Glutamatergic neuron (in vitro differentiated cells): ENCODE measurements at places on chromosomes 5 and 9. TPM values are rescaled to one million over a fixed set of nuclear protein-coding genes. Genes with fewer than 3 reads are reported as not detected.

Gene C9orf153
- 0.27 TPM for total RNA-seq

Gene BTNL8
- not detected for total RNA-seq

Gene TRAF1
- 1.6 TPM for total RNA-seq

Gene LNPEP
- total RNA-seq, result 9.3 TPM

Gene PSD2
- 2.3 TPM for total RNA-seq

Gene FAF2
- total RNA-seq, result 52.9 TPM

Gene IFNK
- not detected for total RNA-seq

Gene ANXA1
- not detected for total RNA-seq

Gene RABL6
- total RNA-seq, result 149 TPM

Gene SPINK6
- not detected for total RNA-seq

Gene ARRDC1
- 22.5 TPM for total RNA-seq

Gene NTRK2
- 2.1 TPM for total RNA-seq

Gene SPINK13
- not detected for total RNA-seq

Gene PARP8
- total RNA-seq, result 11.3 TPM

Gene HTR1A
- 1.2 TPM for total RNA-seq

Gene IRX1
- total RNA-seq, result 69.3 TPM

Gene STXBP1
- 402 TPM for total RNA-seq

Gene ANKRD31
- 0.42 TPM for total RNA-seq

Gene SPDL1
- 19.0 TPM for total RNA-seq

Gene LCN1
- not detected for total RNA-seq

Gene NDST1
- 160 TPM for total RNA-seq

Gene AGTPBP1
- total RNA-seq, result 117 TPM

Gene IFNA21
- total RNA-seq, result not detected

Gene SHOC1
- total RNA-seq, result not detected

Gene MEIKIN
- not detected for total RNA-seq

Gene CCL28
- total RNA-seq, result 1.1 TPM

Gene ORM2
- not detected for total RNA-seq

Gene EPB41L4A
- 125 TPM for total RNA-seq

Gene SPINK1
- total RNA-seq, result not detected

Gene ARHGEF37
- 1.0 TPM for total RNA-seq

Gene OR1Q1
- not detected for total RNA-seq

Gene ROPN1L
- not detected for total RNA-seq

Gene SLC44A1
- total RNA-seq, result 9.6 TPM

Gene LCN2
- total RNA-seq, result not detected

Gene CTSV
- total RNA-seq, result 1.3 TPM

Gene SUSD3
- not detected for total RNA-seq

Gene TAF11L5
- total RNA-seq, result 0.83 TPM

Gene STKLD1
- 2.6 TPM for total RNA-seq

Gene OTULINL
- 14.4 TPM for total RNA-seq

Gene GCNT4
- 5.2 TPM for total RNA-seq

Gene CCL27
- total RNA-seq, result 1.7 TPM

Gene ZNF474
- total RNA-seq, result 0.64 TPM

Gene CCDC183
- total RNA-seq, result 20.0 TPM

Gene SMIM15
- total RNA-seq, result 39.7 TPM

Gene DMRT3
- 1.7 TPM for total RNA-seq

Gene PTGES
- 1.0 TPM for total RNA-seq

Gene SOHLH1
- total RNA-seq, result not detected

Gene GRM6
- total RNA-seq, result not detected

Gene CD72
- total RNA-seq, result 4.9 TPM

Gene SCGB3A2
- 1.2 TPM for total RNA-seq

Gene APBA1
- 13.0 TPM for total RNA-seq

Gene HACD4
- total RNA-seq, result 0.10 TPM

Gene ACTBL2
- not detected for total RNA-seq

Gene FAM153A
- not detected for total RNA-seq

Gene SDHA
- total RNA-seq, result 81.3 TPM

Gene DBH
- total RNA-seq, result 1.8 TPM

Gene PCDHGA2
- 3.0 TPM for total RNA-seq
